Activated CD4-positive, alpha-beta T cell treated with anti-CD3 and anti-CD28 coated beads, Interleukin-10, Interleukin-2, amounts not matched to agents 100 ng/mL and 50 ng/mL, durations not matched to agents 16 hours and 8 hours (primary cell): ENCODE measurements at places on chromosomes 3 and 15.

- no peak for DNase-seq
These were observed 150.5 kb downstream of the RSRC1 start for GRCh38 chr3:158260392-158260791.

DNA sequence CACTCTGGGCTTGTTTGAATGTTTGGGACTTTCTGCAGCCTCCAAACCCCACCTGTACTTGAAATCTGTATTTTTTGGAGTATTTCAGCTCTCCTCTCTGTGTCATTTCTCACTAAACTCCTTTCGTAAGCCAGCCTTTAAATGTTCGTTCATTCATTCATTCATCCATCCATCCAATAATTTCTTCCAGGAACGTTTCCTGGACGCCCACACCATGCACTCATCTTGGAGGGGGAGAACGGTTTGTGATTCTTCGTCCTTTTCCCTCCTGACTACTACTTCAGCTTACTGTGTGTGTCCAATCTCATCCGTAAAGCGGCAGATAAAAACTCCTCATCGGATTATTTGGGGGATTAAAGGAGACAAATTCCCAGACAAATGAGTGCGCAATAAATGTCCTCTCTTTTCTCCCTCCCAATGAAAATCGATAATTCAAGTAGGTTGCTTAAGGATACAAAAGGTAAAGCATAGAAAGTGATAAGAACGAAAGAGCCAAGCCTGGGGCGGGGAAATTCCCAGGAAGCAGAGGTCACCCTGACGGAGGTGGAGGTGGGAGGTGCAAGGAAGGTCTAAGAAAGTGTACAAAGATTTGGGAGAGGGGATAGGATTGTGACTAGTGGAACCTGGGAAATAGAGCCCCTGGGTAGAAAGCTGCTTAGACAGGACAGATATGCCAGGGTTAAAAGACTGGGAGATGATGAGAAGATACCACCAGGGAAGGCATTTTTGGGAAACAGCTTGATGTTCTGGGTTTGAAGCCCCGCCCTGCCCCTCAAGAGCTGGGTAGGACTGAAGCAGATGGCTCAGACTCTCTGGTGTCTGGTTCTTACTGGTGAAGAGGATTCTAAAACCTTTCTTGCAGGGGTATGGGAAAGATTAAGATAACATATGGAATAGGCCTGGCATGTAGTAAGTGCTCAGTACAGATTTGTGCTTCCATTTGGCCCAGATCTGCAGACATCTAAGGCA is 896 bp upstream of the KLHL25 start:
- DNase-seq, result no peak

- no peak for DNase-seq
These were observed 11.8 kb upstream of the FAM174B start for GRCh38 chr15:92667287-92667904.

- no peak for DNase-seq
These were observed 62.8 kb downstream of the LRIG1 start for GRCh38 chr3:66438046-66438445.

GRCh38 chr3:13023235-13023970 is 49.8 kb downstream of the IQSEC1 start:
- no peak for DNase-seq

- peak; percentile 78 for DNase-seq
These were observed 36.2 kb upstream of the C3orf38 start for GRCh38 chr3:88113311-88114162.

DNA sequence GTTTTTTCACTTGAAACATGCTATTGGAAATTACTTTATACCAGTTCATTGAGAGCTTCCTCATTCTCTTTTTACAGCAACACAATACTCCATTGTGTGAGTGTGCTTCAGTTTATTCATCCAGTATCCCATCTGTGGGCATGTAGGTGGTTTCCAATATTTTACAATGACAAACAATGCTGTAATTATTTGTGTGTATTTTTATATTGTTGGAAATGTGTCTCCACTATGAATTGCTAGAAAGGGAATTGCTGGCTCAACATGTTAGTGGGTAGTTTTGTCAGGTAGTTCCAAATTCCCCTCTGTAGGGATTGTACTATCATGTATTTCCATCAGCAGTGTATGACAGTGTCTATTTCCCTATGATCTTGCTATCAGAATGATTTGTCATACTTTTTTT is 65.8 kb upstream of the MAGI1 start:
- DNase-seq, result no peak

DNA sequence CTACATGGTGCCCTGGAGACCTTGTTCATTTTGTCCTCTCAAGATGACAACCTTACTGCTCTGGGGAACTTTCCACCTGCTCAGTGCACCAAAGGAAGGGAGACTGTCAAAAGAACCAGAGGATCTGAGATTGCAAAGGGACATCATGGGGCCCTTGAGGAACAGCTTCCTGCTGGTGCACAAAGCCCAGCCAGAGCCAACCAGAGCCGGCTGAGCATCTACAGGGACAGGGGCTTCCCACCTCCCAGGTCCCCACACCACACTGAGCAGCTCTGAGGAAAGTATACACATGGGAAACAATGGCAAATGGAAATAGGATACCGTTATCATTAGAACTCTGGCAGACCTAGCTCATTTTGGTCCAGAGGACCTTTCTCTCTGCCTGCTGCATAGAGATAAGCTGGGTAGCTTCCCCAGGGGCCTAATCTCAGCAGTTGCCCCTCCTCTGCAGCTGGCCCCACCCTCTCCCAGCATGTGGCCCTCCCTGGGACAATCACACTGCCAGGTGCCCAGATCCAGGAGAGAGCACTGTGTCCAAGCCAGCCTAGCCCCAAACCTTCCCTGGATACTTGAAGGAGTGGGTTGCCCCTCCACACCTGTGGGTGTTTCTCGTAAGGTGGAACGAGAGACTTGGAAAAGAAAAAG is 123.4 kb upstream of the PRR20G start:
- DNase-seq, result no peak

DNA sequence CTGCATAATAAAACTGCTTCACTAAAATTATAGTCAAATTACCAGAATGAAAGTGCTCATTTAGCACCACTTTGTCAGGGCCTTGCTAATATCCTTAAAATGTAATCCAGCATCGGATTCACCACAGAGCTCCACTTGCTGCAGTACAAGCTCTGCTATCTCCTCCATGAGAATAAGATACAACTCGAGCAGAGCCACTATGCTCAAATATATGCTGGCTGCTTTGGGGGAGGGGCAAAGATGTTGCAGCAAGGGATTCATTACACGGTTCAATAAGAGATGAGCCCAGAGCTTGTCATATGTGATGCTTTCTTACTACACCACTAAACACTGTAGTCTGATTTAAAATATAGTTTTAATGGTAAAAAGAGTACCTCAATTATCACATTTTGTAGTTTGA is 72.2 kb downstream of the DLG1 start:
- no peak for DNase-seq

GRCh38 chr15:29309139-29309538 is 39.5 kb upstream of the NSMCE3 start:
- no peak for DNase-seq

DNA sequence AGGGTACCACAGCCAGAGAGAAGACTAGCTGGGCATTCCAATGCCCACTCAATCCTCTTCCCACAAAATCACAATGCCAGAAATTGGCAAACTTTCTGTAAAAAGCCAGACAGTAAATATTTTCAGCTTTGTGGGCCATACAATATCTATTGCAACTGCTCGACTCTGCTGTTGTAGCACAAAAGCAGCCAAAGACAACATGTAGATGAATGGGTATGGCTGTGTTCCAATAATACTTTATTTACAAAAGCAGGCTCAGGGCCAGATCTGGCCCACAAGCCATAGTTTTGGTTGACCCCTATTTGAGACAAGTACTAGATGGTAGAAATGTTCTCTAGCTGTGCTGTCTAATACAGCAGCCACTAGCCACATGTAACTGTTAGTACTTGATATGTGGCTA is 330.9 kb downstream of the ERC2 start:
- DNase-seq, result no peak

- peak; percentile 87 for DNase-seq
These were observed 554.8 kb upstream of the CBLB start for GRCh38 chr3:106423321-106424225.

- DNase-seq, result no peak
These were observed 24.0 kb downstream of the CFAP100 start for GRCh38 chr3:126418661-126419131.

DNA sequence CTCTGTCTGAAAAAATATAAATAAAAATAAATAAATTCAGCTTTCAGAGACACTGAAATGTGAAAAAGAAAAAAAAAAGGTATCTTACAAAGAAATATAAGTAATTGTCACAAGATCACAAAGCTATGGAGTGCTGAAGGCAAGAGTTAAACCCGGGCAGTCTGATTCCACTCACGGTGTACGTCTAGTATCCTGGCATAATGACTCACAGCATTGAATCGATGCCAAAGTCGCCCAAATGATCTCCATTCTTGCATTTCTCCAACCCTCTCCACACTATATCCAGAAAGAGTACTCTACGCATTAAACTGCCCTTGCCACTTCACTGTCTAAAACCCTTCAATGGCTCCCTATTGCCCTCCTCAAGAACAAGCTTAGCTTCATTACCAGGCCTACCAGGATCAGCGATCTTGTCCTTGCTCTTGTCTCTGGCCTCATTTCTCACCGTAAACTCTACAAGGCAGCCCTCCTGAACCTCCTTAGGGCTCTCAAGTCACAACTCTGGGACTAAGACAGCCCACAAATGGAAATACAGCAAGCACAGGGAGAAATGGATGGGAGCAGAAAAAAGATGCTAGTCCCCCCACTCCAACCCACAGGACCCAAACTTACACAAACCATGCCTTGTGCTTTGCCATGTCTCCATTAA is 7.7 kb downstream of the SUCLG2 start:
- no peak for DNase-seq

- DNase-seq, result no peak
These were observed 6.9 kb upstream of the BDH1 start for GRCh38 chr3:197562398-197563251.

- no peak for DNase-seq
These were observed 108.1 kb downstream of the USP13 start for GRCh38 chr3:179760944-179761343.

- no peak for DNase-seq
These were observed 18.8 kb downstream of the GMPS start for GRCh38 chr3:155889212-155889611.

GRCh38 chr3:41118461-41119390 is 80.6 kb upstream of the CTNNB1 start:
- DNase-seq, result no peak

DNA sequence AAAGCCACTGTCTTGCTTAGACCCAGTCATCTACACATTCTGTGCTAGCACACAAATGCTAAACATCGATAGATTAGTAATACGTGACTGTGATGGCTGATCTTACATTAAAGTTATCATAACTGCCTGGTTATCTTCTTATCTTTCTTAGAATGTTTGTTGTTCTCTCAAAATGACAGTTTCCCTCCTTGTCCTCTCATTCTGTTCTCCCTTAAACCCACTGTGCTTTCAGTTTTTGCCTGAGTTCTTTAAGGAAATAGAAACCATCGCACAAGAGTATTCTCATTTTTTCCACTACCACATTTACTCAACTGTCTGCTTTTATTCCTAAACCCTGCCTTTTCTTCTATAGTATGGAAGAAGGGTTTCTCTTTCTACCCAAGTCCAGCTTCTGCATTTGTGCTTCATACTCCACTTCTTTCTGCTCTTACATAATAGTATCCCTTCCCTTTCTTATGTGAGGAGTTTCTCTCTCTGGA is 17.1 kb downstream of the STX19 start:
- peak; percentile 86 for DNase-seq

DNA sequence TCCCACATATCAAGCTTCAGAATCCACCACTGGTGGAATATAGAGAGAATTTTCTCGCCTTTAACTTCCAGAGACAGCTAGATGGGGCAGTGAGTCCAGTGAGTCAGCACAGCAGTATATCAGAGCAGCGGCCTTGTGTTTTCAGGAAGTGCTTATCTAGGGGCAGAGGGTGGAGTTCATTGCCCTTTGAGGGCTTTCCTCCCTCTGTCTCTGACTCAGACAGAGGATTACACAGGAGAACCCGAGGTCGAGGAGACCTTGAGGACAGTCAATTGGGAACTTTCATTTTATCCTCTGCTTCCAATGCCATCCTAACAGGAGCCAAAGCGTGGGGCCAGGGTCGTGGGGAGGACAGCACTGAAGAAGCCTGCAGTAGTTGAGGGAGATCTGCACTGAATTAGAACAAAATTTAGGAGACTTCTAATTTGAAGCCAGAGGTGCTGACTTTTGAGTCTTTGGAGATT is 109.6 kb upstream of the UMPS start:
- DNase-seq, result peak; percentile 68

- DNase-seq, result peak; percentile 79
These were observed 3.9 kb upstream of the CCDC9B start for GRCh38 chr15:40344631-40345120.

DNA sequence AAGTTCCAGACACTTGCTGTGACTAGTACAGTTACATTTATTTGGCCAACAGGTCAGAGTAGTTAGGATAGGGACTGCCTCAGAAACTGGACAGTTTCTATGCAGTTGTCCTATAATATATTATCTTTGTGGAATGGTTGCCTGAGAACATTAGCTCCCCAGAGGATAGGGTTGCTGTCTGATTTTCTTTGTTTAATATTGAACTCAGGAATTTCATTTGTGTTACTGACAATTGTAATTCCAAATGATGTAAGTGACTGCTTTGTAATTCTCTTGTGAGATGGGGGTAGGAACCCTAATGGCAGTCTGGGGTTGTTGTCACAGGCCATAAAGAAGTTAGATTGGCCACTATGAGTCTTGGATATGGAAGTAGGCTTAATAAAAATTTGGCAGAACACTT is 2.2 kb downstream of the NXPE3 start:
- DNase-seq, result no peak

GRCh38 chr3:40768536-40768935 is 243.8 kb downstream of the ZNF621 start:
- DNase-seq, result no peak

DNA sequence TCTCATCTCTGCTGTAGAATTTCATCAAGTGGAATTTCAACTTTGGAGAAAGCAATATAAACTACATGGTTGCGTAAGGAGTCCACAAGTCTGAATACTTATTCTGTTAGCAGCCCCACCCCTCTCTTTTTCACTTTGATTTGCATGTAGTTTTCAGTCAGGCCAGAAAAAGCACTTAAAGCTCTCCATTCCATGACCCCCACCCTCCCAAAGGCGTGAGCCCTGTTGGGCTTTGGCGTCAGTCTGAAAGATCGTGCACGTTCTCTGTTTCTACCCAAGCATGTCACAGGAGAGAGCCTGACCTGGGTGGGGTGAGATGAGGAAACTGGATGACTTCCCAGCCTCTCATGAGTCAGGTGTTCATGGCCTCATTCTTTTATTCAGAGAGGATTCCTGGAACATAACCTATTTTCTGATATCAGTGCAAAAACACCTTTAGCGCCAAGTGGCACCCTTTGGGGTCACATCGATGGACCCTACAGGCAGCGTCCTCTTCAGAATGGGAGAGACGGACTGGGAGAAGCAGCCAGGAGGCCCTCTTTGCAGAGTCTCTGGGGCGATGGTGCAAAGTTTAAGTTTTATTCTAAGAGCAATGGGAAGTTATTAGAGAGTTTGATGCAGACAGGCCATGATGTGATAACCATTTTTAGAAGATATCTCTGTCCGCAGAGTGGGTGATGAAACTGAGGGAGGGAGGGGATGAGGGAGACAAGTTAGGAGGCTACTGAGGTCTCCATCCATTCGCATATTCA is 55.8 kb downstream of the LSM3 start:
- no peak for DNase-seq

- no peak for DNase-seq
These were observed 95.0 kb upstream of the FNDC3B start for GRCh38 chr3:171944118-171945016.
